ENCODE measurements at places on chromosomes 7 and 10.

GRCh38 chr10:22016046-22016705 is 12.6 kb upstream of the DNAJC1 start:
- DNase-seq = no peak

DNA sequence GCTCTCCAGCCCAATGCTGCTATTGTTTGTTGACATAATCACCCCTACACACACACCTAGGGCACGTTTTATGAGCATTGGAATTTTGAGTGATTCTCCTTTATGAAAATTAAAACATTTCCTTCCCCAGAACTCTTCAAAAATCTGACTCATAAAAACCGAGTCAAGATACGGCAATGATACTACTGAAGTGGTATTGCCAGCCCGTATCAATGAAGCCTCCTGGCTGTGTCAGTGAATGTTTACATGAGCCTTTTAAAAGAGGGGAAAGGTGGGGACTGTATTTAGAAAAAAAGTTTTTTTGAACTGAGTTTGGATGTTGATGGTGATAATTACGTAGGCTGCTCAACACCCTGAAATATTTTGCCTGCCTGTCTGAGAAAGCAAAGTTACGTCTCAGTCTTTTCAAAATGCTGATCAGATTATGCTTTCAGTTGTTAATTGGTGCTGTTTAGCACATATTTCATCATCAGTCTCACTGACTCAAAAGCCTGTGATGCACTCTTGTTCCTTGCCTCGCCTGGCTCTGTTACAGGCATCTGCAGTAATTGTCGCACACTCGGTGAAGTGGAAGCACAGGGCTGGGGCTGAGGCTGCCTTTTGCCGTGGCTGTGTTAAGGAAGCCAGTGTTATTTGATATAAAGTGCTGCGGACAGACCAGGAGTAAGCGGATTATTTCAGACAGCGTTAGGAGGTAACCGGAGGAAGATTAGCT is 157.4 kb upstream of the TCF7L2 start:
- DNase-seq = no peak

DNA sequence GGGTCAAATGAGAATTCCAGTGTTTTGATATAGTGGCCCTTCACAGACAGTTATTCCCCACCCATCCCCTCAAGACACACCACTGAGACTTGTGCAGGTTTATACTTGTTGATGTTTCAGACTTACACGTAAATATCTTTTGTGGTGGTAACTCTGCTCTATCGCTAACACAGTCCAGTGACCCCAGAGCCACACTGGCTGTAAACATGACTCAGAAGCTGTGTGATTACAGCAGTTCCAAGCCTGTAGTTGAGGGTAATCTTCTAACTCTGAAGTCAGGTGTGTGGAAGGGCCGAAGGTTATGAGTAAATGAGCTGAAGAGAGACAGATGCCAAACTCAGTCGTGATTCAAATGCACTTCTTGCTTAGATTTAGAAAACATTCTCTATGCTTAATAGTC is 19.4 kb downstream of the NOBOX start:
- no peak for DNase-seq

DNA sequence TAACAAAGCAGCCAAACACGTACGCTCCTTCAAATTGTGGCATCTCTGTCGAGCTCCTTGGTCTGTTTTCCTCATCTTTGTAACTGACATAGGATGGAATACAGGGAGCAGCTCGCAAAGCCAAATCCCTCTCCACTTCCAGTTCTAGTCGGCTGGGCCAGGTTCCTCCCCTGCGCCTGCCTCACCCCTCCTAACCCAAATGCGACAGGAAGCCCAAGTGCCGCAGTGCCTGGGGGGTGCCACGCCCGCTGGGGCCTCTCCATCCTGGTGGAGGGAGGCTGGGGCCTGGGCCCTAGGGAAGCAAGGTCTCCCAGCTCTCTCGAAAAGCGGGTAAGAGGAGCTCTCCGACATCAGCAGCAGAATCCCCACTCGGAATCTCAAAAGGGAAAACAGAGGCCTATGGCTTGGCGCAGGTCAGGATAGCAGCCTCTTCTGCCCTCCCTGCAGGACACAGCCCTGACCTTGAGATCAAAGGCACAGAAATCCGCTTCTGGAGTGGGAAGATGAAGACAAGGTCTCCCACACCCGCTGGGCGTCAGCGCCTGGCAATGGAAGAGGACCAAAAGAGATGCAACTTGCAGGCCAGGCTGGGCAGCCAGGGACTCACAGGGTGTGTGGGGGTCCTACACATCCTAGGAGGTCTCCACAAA is 165.8 kb downstream of the NRF1 start:
- no peak for DNase-seq

DNA sequence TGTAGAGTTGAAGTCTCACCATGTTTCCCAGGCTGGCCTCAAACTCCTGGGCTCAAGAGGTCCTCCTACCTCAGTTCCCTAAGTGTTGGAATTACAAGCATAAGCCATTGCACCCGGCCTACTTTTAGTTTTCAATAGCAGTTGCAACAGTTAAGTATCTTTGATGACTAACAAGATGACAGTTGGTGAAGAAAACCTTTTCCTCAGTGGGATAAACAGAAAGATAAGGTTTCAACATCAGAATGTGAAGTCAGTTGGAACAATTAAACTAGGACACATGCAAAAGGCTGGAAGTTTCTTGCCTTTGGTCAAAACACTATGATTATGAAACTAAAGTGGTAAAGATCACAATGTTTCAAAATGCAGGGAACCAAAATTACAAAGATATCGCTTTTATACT is 169.2 kb downstream of the ZNF438 start:
- DNase-seq = no peak

DNA sequence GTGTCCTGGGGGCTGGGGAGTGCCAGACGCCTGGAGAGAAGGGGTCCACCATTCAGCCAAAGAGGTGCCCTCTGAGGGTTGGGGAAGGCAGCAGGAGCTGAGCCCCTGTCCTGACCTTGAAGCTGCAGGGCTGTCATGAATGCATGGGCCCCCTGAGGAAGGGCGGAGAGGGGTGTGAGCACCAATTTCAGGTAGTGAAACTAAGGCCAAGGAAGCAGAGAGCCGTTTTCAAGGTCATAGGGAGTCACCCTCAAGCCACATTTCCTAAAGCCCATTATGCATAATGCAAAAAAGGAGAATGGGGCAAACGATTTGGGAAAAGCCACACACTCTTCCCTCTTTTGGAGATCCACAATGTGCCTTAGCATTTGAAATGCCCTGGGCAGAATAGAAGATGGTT is 37.2 kb downstream of the FIGNL1 start:
- DNase-seq = no peak

DNA sequence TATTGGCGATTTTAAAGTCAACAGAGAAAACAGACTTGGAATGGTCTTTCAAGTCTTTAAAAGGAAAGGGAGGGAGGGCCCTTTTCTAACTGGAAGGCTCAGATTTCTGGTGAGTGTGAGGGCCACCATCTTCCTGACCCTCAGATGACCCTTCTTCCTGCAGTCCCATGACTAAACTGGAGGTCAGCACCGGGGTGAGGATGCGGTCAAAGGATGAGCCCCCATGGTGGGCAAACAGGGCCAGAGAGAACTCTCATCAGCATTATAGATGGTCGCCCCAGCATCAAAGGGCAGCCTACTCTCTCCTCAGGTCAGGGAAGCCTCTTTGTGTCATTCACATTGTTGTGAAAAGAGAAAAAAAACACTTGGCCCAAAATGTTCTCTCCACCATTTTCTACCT is 219.2 kb downstream of the LRMDA start:
- no peak for DNase-seq

DNA sequence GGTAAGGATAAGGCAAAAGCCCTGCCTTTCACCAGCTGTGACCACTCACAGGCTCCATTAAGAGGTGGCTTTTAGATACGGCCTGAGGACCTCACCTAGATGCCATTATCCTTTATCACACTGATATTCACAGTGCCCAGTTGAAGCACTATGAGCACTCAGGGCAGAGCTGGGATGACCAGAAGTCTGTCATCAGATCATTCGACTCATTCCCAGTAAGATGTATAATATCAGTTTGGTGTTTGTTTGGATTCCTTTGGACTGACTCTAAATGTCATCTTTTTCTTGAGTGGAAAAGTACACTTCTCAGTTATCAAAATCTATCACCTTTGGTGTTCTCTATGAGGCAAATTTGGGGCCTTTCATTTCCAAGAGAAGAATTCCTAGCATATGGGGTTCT is 18.7 kb downstream of the CCDC136 start:
- DNase-seq = no peak

DNA sequence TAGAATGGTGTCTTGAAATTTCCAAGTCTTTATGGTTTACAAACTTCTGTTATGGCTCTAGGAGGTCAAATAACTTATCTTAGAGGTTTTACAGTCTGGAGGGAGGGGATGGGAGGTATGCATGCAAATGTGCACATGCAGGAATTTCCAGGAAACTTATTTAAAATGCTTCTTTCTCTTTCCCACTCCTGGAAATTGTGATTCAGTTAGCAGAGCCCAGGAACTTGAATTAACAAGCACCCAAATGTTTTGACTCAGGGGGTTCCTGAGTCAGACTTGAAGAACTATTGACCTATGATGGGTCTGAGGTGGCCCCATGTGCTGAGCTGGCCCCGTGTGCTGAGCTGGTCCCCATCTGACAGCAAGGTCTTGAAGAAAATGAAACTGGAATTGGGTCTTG is 669.4 kb downstream of the INHBA start:
- no peak for DNase-seq

DNA sequence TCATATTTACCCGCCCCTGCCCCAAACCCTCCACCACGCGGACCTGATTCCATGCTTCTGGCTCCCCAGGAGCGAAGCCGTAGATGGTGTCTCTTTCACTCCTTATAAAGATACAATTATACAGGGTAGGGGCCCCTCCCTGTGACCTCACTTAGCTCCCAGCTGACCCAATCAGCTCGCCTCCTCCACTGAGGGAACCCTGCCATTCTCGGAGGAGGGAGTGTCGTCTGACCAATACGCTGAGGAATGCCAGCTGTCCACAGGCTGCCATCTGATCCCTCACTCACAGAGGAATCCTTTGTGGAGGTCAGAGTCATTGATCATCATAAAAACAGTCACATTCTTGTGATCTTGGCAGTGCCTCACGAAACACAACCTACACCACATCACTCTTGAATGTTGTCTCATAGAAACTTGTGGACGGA is 67.5 kb upstream of the INSIG1 start:
- DNase-seq = peak; percentile 81

GRCh38 chr7:48285373-48285772 is 114.1 kb downstream of the ABCA13 start:
- no peak for DNase-seq

GRCh38 chr7:48183965-48184364 is 12.7 kb downstream of the ABCA13 start:
- no peak for DNase-seq

- DNase-seq = no peak
Measured at GRCh38 chr10:131831561-131831960, 69.2 kb upstream of the PPP2R2D start.

DNA sequence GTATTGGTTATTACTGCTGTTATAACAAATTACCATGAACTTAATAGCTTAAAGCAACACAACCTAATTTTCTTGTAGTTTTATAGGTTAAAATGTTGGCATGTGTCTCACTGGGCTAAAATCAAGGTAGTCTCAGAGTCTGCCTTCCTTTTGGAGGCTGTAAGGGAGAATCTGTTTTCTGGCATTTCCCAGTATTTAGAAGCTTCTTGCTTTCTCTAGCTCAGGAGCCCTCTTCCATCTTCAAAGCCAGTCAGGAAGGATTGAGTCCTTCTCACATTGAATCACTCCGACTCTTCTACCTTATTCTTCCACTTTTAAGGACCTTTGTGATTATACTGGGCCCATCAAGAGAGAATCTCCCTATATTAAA is 156.2 kb downstream of the MBL2 start:
- no peak for DNase-seq

DNA sequence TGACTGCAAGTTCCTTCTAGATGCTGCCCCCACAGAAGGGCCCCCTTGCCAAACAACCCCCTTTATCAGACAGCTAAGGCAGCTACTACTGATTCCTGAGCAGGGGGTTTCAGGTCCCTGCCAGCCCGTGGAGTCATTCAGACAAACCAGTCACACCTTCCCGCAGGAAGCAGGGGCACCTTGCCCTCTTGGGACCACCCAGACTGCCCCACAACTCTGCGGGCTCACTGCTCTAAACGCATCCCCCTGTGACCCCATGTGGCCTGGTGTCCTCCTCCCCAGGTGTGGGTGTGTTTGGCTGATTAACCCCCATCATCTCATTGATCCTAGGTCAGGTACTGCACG is 298.9 kb downstream of the TCERG1L start:
- DNase-seq = no peak

DNA sequence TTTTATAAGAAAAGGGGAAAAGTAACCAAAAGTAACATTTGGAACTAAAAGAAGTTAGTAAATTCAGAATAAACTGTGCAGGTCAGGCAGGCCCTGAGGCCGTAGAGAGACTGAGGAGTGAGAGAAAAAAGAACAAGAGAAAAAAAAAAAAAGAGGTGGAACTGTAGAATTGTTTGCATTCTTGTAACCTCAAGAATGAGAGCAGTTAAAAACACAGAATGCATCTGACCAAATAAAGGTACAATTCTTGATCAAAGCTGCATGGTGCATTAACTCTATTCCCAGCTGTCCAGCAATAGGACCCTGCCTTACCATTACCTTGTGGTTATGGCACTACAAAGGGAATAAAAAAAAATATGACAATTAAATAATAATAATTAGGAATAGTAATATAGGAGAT is 170.1 kb upstream of the SEMA3A start:
- DNase-seq = no peak

GRCh38 chr7:28044825-28045224 is 135.8 kb downstream of the JAZF1 start:
- DNase-seq = no peak

DNA sequence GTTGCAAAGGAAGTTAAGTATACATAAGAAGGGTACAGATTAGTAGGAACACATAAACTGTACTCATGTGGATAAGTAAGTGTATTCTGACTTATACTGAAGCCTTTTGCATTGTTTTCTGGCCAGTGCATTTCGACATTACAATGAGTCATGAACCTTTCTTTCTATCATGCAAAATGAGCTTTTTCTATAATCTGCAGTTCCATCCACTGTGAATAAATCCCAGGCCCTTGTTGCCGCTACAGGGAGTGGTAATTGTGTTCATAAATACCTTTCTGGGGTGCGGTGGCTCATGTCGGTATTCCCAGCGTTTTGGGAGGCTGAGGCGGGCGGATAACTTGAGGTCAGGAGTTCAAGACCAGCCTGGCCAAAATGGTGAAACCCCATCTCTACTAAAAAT is 858.3 kb downstream of the GRM8 start:
- DNase-seq = no peak

- DNase-seq = no peak
Measured at GRCh38 chr7:114659409-114660125, 245.0 kb downstream of the FOXP2 start.

- DNase-seq = no peak
Measured at GRCh38 chr7:44216019-44216418, 15.2 kb downstream of the YKT6 start.
